ENCODE measurements at places on chromosomes 2 and 18.

DNA sequence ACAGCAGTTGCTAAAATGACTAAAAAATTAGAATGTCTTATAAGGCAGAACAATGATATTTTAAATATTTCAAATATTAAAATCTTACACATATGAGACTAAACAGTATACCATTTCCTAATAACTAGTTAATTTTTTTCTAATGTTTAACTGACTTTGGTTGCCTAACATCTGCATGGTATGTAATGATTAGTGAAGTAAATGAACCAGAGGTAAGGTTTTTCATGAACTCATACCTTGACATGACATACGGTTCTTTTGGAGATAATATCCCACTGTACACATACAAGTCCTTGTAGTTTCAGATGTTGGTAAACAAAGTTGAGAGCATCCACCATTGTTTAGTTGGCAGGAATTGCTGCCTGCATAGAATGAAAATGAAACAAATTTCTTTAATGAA, 1360.2 kb downstream of the LRP1B start:
- DNase-seq, result no peak

- no peak for DNase-seq
Measured at GRCh38 chr2:128145651-128146050, 54.7 kb downstream of the UGGT1 start.

- no peak for DNase-seq
Measured at GRCh38 chr2:15189216-15189615, 371.9 kb downstream of the NBAS start.

GRCh38 chr2:112817082-112817689, 19.4 kb downstream of the IL1B start:
- no peak for DNase-seq

GRCh38 chr2:14420851-14421250, 211.7 kb upstream of the LRATD1 start:
- DNase-seq, result no peak

- no peak for DNase-seq
Measured at GRCh38 chr2:129354631-129355030, 624.8 kb upstream of the RAB6C start.

DNA sequence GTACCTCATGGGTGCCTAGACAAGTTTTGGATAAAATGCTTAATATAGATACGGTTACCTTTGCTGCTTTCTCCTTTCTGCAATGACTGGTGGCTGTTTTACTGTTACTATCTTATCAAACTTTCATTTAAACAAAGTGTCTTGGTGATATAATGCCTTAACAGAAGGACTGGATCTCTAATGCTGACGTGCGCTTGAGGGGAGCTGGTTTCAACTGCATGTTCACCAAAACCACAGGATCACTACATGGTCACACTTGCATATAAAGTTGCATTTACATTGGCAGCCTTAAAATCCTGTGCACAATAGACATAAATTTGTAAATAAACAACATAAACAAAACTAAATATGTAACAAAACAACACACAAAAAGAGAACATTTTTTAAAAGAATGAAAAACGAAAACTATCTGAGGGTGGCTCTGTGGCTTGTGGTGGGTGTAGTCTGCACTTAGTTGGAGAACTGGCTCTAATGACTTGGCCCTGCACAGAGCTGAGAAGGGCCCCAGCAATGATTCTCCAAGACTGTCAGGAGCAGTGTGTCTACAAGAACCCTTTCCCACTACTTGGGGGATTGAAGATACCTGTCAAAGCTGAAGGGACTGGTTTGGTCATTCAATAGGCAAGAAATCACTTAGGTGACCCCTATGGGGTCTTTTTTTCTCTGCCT, 135.5 kb downstream of the UXS1 start:
- no peak for DNase-seq

DNA sequence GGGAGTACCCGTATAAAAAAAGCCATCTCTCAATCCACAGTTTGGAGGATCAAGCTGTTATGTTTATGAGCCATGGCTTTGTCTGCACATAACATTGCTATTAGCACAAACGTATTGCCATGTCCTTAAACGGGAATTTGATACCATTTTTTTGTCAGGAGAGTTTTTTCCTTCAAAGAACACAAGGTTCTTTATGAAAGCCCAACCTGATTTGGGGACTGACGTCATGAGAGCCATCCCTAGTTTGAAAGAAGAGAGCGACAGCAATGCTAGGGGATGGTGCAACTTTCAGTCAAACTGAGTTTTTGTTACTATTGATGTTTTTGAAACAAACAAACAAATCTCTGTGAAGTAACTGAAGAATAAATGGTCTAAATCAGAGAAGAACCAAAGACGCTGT, 376.6 kb downstream of the EIPR1 start:
- no peak for DNase-seq

DNA sequence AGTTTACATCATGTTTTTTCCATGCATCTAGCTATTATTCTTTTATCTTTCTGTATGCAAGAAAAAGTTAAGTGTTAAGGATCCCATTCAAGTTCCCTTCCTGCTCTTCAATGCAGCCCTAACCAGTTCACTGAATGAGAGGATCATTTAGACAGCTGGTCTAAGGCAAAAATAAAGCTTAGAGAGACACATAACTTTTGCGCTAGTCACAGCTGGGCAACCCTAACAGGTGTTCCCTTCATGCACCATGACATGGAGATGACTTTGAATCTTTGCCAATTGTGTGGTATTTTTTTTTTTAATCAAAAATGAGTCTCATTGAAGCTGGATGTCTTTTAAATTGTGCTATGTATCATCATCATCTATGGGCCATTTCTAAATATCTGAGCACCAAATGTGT, 393.8 kb upstream of the CYRIA start:
- DNase-seq, result no peak

GRCh38 chr2:24111407-24111901, 11.7 kb downstream of the PFN4 start:
- no peak for DNase-seq

DNA sequence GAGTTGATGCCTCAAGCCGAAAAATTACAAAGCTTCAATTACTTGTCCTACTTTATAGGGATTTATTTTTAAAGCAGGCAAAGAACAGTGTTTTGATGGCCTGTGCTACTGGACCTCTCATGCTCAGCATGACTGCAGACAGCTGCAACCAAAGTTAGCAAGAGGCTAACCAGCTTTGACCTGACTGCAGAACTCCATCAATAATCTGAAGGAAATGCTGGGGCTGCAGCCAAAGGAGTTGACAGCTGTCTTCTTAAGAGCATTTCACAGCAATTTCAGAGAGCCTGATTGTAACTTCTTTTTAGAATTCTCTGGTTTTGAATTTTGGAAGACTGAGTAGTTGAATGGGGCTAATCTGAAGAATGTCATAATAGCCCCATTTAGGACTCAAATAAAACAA, 46.5 kb upstream of the SESTD1 start:
- no peak for DNase-seq

- no peak for DNase-seq
Measured at GRCh38 chr18:57194622-57195021, 47.7 kb downstream of the BOD1L2 start.

DNA sequence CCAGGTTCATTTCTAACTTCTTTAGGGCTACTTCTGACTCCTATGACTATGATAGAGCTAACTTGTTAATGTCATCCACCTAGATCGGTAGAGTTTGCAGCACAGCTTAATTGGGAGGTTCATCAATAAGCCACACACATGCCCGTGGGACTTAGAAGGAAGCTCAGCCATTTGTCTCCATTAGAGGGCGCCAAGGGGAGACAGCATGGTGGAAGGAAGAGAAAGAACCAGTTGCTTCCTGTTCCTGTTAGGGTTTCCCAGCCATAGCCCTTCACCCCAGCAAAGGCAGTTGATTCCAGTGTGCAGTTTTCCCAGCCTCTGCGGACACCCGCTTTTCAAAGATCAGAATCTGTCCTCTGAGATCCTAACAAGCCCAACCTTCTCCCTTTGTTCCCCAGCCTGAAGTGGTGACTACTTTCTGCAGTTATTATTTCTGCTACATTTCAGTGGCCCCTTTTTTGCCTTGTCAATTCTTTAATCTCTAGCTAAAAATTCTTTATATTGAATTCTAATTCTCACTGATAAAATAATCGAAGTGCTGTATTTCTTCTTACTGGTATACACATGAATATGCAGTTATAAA, 30.3 kb downstream of the MAIP1 start:
- DNase-seq, result peak; percentile 37

DNA sequence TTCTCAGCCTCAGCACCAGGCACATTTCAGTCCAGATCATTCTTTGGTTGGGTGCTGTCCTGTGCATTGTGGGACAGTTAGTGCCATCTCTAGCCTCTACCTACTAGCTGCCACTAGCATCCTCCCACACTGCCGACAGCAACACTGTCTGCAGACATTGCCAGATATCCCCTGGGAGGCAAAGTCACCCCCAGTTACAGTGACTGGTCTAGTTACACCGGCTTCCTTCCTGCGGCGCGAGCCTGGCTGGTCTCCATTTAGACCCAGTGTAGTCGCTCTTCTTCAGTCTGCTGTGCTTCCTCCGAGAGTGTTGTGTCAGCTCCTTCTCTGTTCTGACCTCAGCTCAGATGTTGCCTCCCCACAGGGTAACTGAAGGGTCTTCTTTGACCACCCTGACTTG, 283.1 kb downstream of the PHLPP1 start:
- DNase-seq, result no peak

DNA sequence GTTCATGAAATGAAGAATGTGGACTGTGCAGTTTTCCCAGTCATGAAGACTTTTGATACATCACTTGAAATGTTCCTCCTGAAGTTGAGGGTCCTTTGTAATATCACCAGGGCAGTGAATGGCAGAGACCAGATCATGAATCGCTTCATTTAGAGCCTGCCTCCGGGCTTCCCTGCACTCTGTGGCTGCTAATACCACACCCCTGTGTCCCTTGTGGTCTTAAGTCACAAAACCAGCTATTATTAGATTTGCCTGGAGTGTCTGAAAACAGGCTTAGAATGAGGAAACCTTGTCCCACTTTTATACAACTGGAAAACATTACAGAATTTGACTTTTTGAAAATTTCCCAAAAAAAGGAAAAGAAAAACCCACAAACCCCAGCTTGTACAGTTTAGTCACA, 147.9 kb downstream of the MGAT5 start:
- no peak for DNase-seq

GRCh38 chr2:22283436-22283835, 1101.5 kb upstream of the KLHL29 start:
- DNase-seq, result no peak

DNA sequence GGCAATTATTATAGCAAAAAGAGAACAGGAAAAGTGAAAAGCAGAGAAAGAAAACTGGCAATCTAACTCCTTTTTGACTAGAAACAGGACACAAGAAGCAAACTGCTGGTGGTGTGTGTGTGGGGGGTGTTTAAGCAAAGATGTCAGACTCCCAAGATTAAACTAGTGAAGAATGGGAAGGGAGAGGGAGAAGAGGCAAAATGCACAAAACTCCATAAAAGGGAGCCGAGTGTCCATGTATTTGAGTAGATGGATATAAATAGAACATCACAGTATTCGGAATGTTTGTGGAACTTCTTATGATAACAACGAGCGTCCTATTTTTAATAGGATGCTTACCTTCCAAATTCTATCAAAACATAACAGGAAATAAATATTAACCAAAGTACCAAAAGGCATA, 179.8 kb upstream of the TRIB2 start:
- no peak for DNase-seq

DNA sequence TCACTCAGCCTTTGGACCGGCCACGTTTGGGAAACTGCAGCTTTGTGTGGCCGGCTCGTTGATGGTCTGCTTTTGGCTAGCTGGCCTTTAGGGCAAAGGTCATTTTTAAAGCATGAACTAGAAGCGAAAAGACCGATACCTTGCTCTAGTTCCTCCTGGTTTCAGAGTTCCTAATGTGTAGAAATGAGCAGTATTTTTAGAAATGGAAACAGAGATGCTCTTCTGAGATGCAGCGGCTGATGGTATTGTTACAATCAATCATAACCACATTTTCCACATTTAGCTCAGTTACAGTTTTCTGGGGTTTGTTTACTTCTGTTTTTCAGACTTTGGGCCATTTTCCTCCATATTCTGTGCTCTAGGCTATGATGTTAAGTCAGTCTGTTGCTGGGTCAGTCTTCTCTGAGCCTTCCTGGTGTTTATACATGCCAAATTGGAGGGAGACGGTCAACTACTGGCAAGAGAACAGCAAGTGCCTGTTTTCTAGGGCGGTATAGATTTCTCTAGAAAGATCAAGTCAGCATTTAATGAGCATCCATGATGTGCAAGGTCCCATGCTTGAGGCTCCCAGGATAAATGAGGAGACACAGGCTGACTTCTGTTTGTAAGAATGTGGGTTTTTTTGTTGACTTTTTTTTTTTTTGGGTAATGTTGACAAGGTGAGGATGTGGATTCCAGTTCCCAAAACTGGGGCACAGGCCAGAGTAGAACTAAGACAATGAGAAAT, 28.0 kb downstream of the RNF144A start:
- no peak for DNase-seq

DNA sequence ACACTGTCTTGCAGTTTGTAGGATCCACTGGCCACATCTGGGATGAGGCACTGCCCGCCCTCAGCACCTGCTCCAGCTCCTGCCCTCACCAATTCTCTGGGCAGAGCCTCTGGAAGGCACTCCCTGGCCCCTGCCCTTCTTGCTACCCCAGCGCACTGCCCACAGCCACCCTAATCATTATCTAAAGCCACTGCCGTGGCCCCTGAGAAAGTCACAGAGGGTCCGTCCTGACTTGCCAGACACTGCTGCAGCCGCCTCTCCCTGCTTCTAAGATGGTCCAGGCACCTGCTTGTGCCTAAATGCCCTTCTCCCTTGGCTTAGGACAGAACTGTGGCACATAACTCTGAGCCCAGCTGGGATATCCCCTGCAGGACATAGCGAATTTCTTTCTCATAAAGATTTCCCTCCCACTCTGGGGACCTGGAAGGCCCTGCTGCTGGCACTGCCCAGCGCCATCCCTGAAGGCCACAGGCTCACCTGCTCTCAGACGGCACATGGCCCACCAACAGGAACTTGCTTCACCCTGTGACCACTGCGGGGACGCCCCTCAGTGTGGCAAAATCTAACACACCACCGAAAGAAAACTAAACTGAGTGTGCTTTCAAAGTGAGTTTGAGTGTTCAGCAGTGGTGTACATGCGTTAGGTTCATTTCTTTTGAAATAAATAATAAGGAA, 244.9 kb downstream of the HDAC4 start:
- DNase-seq, result no peak

- no peak for DNase-seq
Measured at GRCh38 chr2:126518196-126518595, 137.8 kb upstream of the GYPC start.

DNA sequence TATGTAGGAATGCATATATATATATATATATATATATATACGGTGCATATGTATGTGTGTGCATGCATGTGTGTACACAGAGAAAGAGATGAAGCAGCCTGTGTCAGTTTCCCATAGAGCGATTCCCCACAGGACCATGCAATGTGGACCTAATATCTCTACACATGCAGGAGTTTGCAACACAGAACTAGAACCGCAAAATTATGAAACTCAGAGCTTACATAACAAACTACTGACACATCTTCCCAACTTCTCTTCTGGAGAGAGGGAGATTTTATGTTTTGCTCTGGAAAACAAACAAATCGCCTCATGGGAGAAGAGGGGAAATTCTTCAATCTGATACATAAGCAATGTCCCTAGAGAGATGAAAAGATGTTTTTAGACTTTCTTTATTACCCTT, 377.2 kb downstream of the LRATD1 start:
- peak; percentile 67 for DNase-seq
